ENCODE measurements at places on chromosomes 1 and 21.
A peak's percentile ranks its signal among the peaks of the same experiment; 100 is the strongest.

- peak overlapping the region; percentile 31 for H3K27ac ChIP-seq
- peaks cover 5% of the 10 kb centered on the region for H3K36me3 ChIP-seq
- DNase-seq, result no peak
- peaks cover 5% of the 10 kb centered on the region for H3K27me3 ChIP-seq
- peaks cover 30% of the 10 kb centered on the region for H3K4me1 ChIP-seq
- H3K4me3 ChIP-seq, result no peak overlapping the region
These were observed 105.3 kb downstream of the BCAR3 start for GRCh38 chr1:93576346-93576745.

DNA sequence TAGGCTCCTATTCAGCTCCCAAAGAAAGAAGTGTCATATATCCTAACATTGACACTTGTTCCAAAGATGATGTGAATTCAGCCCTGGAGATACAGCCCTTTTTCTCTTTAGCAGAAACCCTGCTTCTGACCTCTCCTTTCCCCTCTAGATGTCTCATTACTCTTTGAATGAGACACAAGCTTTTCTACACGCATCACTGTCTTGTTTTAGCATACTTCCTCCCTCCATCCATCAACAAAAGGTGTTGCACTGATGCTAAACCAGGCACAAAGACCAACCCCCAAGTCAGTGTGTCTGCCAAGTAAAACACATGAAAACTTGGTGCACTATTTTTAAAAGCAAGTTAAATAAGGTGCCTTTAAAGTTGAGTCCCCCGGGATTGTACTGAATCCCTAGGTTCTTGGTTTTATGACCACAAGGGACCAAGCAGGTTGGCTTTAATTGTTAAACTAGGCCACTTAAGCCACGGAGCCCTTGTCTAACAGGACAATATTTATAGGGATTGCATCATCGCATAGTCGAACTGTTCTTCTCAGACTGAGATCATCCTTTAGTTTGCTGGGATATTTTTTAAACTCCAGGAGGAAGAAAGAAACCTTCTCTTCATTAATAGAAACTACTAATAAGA is 101.0 kb upstream of the GUCA2B start:
- no peak for DNase-seq
- peaks cover 3% of the 10 kb centered on the region for H3K27me3 ChIP-seq
- H3K27ac ChIP-seq, result no peak overlapping the region
- peaks cover under 1% of the 10 kb centered on the region for H3K4me1 ChIP-seq

GRCh38 chr1:221886743-221887414 is 145.0 kb upstream of the DUSP10 start:
- H3K4me3 ChIP-seq, result no peak overlapping the region
- no peak overlapping the region for H3K27ac ChIP-seq
- H3K36me3 ChIP-seq, result no peaks in the 10 kb centered on the region
- DNase-seq, result no peak

GRCh38 chr1:157658571-157658970 is 42.0 kb downstream of the FCRL3 start:
- H3K4me1 ChIP-seq, result no peaks in the 10 kb centered on the region
- no peaks in the 10 kb centered on the region for H3K36me3 ChIP-seq
- H3K27me3 ChIP-seq, result peaks cover 2% of the 10 kb centered on the region
- no peak overlapping the region for H3K27ac ChIP-seq
- DNase-seq, result no peak

GRCh38 chr1:211384524-211384923 is 57.9 kb downstream of the TRAF5 start:
- H3K36me3 ChIP-seq, result no peaks in the 10 kb centered on the region
- no peak overlapping the region for H3K4me3 ChIP-seq
- H3K4me1 ChIP-seq, result peaks cover 5% of the 10 kb centered on the region
- no peak overlapping the region for H3K27ac ChIP-seq

- DNase-seq, result no peak
- H3K27ac ChIP-seq, result no peak overlapping the region
- H3K4me3 ChIP-seq, result no peak overlapping the region
These were observed 30.2 kb downstream of the LPAR3 start for GRCh38 chr1:84862810-84863251.

Data from glutamatergic neuron (in vitro differentiated cells).